Astrocyte (in vitro differentiated cells and primary cell): ENCODE measurements at places on chromosomes 1 and 21.

GRCh38 chr1:234469376-234469775 is 9.6 kb downstream of the TARBP1 start:
- DNase-seq: no peak

DNA sequence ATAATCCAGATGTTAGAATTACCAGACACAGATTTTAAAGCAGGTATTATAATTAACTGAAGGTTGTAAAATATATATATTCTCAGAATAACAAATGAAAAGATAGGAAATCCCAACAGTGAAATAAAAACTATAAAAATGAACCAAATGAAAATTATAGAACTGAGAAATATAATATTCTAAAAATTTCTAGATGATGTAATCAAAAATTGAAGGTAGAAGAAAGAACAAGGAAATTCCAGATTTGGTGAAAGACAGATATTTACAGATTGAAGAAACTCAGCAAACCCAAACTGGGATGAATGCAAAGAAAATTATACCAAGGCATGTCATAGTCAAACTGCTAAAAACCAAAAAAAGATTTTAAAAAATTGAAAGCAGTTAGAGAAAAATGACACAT is 729.4 kb downstream of the MATN1 start:
- DNase-seq: no peak

DNA sequence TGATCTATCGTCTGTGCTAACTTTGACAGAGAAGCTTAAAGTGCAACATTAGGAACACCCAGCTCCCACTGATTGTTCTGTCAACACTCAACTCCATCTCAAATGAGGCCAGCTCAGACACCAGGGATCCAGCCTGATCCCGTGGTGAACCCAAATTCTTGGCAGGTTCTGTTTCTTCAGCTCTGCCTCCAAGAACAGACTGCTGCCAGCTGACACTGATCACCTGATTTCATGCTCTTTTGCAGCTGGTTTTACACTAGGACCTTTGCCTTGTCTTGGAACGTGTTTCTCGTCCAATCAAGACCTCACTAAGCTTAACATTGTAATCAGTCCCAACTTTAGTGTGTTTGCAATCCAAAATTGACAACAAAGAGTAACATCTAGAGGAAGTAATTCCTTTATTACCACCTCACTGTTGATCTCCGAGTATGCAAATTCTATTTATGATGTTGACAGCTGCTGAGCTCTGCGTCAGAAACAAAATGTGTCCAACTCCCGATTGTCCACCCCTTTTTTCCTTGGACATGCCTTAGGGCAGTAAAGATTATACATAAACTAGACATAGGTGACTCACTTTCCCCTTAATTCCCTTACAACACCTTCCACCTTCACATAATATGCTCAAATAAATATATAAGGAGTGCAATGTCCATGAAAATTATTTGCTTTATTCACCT is 1.6 kb upstream of the HYI start:
- no peak for DNase-seq

DNA sequence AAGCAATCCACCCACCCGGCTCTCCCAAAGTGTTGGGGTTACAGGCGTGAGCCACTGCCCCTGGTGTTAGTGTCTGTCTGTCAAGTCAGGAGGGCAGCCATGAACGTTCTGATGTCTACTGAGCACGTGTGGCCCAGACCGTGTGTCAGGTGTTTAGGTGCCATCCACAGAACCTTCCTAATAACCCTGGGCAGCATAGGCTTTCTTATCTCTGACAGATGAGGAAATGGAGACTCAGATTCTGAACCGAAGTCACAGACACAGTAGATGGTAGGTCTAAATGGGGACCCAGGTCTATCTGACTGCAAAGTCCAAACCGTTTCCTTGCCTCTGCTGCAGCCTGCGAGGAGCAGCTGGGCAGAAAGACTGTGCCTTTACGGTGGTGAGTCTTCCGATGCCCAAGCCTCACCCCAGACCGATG is 622 bp upstream of the IL6R start:
- no peak for DNase-seq

DNA sequence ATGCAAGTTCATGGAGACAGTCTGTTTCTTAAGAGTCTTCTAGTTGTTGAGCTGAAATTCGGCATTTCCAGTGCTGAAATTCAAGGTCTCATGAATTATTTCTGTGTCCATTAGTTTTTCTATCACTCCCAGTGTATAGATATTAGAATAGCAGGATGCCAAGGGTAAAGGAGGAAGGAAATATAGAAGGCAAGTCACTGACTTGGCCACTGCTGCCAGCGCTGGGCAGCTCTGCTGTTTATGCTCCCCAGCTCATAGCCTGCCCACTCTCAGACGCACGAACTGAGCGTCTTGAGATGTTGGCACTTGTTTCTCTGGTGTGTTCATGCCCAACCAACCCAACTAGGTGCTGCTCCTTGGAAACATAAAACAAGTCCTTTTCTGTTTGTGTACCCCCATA is 110.1 kb downstream of the SLC45A1 start:
- DNase-seq: no peak

- peak; percentile 46 for DNase-seq
These were observed 7.7 kb downstream of the ENSA start for GRCh38 chr1:150621497-150622302.

- peak; percentile 94 for DNase-seq
These were observed 2.4 kb upstream of the CTPS1 start for GRCh38 chr1:40976952-40977690.

DNA sequence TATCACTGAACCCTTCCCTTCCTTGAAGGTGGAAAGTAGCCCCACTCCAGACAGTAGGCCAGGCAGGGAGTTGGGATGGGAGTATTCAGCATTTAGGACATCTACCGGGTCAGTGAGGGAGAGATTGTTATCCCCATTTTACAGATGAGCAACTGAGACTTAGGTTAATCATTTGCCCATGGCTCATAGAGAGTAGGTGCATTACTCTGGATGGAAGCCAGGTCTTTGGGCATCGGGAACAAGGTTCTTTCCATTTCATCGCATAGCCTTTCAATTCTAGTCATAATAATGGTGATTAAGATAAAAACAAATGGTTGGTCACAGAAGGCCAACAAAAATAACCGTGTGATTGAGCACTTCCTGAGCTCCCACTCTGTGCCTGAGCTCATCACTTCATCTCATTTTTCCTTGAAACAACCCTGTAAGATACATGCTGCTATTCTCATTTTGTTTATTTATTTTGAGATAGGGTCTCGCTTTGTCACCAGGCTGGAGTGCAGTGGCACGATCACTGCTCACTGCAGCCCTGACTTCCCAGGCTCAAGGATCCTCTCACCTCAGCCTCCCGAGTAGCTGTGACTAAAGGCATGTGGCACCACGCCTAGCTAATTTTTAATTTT is 64.8 kb downstream of the NAV1 start:
- peak; percentile 92 for DNase-seq

- no peak for DNase-seq
These were observed at the start of gene ARID4B for GRCh38 chr1:235327559-235328270. Gene ARID4B (minus strand): TSS chr1:235328179. CDS start chr1:235326919, 1,260 bp downstream.

- no peak for DNase-seq
These were observed 68.1 kb downstream of the RHOU start for GRCh38 chr1:228803421-228803820.

- no peak for DNase-seq
These were observed 3.9 kb downstream of the S100A9 start for GRCh38 chr1:153361480-153362109.

DNA sequence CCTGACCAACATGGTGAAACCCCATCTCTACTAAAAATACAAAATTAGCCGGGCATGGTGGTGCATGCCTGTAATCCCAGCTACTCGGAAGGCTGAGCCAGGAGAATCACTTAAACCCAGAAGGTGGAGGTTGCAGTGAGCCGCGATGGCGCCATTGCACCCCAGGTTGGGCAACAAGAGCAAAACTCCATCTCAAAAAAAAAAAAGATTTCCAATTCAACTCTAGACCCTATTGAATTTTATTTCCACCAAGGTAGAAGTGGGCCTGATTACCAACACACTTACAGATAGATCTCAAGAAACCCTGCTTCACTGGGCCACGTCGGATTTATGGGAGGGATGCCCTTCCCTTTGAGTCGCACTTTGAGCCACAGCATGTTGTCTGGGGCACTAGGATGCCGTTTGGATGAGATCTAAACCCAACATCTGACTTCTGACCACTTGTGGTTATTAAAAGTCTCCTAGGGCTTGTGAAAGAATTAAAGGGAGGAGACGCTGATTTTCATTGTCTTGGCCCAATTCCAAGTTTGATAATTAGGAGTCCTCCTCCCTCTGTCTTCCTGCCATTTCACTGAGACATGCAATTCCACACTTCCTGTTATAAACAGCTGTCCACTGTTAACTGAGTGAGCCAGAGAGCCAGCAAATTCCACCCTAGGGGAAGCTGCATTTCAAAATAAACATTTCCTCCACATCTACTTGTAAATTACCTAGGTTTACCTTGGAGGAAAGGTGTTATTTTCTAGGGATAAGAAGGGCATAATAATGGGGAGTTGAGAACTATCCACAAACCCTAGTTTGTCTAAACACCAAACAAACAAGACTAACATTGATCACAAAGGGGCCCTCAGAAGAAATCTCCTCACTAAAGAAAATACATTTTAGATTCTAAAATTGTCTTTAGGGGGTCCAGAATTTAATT is 5.2 kb upstream of the RERE start:
- DNase-seq: peak; percentile 78

DNA sequence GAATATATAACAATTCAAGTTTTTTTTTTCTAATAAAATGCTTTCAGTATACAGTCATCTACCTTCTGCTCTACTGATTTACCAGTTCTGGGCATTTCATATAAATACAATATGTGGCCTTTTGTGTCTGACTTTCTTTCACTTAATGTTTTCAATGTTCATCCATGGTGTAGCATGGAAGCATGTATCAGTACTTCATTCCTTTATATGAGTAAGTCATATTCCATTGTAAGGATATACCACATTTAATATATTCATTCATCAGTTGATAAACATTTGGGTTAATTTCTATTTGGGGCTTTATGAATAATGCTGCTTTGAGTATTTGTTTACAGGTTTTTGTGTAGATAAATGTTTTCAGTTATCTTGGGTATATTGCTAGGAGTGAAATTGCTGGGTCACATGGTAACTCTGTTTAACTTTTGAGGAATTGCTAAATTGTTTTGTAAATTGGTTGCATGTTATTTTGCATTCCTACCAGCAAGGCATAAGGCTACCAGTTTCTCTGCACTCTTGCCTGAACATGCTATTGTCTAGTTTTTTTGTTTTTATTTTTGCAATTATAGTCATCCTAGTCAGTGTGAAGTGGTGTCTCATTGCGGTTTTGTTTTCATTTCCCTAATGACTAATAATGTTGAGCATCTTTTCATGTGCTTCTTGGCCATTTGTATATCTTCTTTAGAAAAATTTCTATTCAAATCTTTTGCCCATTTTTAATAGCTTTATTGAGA is 206.1 kb downstream of the TM2D1 start:
- DNase-seq: no peak

DNA sequence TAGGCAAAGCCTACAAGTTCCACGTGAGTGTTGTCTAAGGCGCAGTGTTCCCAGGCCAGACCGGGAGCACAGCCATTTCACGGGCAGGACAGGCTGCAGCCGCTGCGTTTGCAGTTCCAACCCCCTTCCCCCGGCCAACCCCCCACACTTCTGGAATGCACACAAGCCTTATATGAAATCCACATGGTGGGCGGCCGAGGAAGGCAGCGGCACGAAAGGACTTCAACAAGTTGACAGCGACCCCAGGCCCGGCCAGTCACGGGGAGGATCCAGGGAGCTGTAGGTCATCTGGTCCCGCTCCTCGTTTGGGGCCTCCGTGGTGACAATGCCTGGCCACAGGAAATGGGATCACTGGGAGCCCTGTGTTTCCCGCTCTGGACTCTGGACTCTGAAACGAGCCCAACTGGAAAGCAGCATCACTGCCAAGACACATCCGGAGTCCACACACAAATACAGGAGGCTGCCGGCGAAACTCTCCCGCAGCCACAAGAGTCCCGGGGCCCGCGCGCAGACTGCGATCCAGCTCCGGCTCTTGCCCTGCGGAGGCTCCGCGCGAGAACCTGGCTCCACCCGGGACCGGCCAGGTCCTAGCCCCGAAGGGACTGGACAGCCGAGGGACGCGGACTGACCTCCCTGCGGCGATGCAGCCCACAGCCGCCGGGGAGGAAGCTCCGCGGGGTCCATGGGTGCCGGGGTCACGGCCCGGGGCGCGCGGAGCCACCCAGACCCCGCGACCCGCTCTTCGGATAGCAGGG is 794 bp downstream of the NID1 start:
- peak; percentile 51 for DNase-seq

GRCh38 chr1:86925742-86926141 is 11.3 kb downstream of the HS2ST1 start:
- DNase-seq: no peak

- DNase-seq: no peak
These were observed 2.4 kb downstream of the THAP3 start for GRCh38 chr1:6627031-6627430.

DNA sequence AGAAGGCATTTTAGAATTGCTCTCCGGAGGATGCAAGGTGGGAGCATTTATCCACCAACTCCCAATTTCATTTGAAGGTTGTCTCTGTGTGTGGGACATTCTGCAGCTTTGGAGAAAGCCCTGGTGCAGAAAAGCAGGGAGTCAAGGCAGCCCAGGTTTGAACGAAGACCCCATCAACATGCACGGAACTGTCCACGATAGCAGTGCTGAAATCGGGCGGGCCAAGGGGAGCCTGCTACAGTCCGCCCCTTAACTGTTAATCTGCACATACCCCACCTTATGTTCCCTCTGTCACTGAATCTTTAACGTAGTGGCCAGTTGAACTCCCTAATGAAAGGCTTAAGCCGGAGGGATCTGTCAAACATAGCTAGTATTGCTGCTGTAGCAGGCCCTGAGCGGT is 68.8 kb upstream of the C1orf174 start:
- no peak for DNase-seq

DNA sequence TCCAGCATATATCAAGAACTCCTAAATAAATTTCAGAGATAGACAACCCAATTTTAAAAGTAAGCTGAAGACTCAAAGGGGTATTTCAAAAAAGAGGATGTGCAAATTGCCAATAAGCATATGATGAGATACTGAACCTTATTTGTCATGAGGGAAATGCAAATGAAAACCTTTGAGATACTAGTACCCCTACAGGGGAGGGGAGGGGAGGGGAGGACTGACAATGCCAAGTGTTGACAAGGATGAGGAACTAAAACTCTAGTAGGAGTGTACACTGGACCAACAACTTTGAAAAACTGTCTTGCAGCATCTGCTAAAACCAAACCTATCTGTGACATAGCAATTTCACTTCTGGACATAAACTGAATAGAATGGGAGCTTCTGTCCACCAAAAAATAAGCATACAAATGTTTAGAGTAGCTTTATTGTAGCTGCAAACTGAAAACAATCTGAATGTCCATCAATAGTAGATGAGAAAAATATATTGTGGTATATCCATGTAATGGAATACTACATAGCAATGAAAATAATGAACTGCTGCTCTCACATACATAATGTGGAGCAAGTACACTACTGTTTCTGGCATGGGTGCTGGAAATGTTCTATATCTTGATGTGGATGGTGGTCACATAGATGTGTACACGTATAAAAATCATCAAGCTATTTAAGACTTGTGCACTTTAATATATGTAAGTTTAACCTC is 57.2 kb downstream of the CDK18 start:
- DNase-seq: no peak

- no peak for DNase-seq
These were observed 104.6 kb downstream of the ZSCAN20 start for GRCh38 chr1:33576821-33577599.

GRCh38 chr1:94285031-94285654 is 47.8 kb upstream of the ARHGAP29 start:
- no peak for DNase-seq
